ENCODE measurements at places on chromosomes 6 and 20. TPM values are rescaled to one million over a fixed set of nuclear protein-coding genes. Genes with fewer than 3 reads are reported as not detected.

DNA sequence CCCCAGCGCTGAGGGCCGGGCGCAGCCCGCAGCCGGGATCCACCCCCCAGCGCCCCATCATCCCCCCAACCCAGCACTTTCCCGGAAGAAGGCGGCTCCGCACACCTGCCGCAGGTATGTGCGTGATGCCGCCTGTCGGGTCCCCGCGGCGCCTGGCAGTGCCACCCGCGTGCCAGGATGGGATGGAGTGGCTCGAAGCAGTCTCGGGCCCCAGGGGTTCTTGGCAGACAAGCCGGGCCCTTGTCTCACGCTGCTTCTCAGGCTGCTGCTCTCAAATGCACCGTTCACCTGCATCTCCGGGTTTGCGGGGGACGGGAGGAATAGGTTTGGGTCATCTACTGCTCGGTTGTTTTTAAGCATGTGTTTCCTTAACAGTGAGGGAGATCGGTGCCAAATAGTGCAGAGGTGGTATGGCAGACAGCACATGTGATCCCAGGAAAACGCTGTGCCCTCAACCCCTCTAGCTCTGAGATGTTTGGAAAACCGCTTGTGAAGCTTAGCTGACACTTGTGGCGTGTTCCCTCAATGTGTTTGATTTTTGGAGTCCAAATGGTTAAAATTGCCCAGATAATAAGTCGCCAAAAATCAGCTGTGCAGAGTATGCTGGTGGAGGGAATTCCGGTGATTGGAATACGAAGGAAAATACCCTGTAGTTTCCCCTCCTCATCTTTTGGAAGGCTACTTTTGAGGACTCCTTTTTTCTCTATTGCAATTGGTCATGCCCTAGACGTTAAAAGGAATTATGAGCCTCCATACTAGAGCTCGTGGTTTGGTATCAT, 926 bp downstream of the MYLIP start:
- DNase-seq = no peak
- peaks cover 7% of the 10 kb centered on the region for H3K27me3 ChIP-seq
- peak overlapping the region; percentile 98 for H3K4me3 ChIP-seq
- H3K36me3 ChIP-seq = peaks cover 17% of the 10 kb centered on the region
- peaks cover 23% of the 10 kb centered on the region for H3K4me1 ChIP-seq

- H3K36me3 ChIP-seq = no peaks in the 10 kb centered on the region
- H3K4me3 ChIP-seq = peak overlapping the region; percentile 79
- H3K27ac ChIP-seq = no peak overlapping the region
- DNase-seq = no peak
Observed at GRCh38 chr6:42177514-42178364, 4.6 kb downstream of the GUCA1A start.

DNA sequence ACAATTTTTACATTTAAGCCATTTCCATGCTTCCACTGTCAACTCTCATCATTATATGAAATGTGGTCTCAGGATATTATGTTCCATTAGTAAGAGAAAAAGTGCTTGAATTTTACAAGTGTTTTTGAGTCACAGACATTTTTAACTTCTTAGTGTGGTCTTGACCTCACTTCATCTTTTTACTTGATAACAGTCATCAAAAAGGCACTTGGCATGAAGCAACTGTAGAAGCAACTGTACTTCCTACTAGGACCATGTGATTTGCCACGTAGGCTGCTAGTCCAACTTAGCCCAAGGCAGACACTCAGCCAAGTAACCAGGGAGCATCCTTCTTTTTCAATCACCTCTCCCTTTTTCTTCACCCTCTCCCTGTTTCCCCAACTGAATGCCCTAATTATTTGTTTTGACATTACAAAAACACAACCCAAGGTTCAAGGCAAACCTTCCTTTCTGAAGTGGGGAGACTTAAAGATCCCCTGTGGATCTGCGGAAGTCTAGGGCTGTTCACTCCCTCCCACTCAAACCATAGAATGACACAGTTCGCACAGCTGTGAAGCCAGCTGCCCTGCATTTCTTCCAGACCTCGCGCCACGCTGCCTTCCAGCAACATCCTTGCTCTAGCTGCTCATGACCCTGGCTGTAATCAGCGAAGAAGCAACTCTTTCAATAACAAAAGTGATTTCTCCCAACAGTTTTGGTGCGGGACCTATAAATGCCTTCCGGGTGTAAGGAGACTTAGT, 45.0 kb downstream of the PHACTR1 start:
- peaks cover 25% of the 10 kb centered on the region for H3K27me3 ChIP-seq
- H3K27ac ChIP-seq = no peak overlapping the region
- no peak for DNase-seq
- no peaks in the 10 kb centered on the region for H3K4me1 ChIP-seq
- H3K4me3 ChIP-seq = no peak overlapping the region

Gene CD109
- total RNA-seq = 1.3 TPM

DNA sequence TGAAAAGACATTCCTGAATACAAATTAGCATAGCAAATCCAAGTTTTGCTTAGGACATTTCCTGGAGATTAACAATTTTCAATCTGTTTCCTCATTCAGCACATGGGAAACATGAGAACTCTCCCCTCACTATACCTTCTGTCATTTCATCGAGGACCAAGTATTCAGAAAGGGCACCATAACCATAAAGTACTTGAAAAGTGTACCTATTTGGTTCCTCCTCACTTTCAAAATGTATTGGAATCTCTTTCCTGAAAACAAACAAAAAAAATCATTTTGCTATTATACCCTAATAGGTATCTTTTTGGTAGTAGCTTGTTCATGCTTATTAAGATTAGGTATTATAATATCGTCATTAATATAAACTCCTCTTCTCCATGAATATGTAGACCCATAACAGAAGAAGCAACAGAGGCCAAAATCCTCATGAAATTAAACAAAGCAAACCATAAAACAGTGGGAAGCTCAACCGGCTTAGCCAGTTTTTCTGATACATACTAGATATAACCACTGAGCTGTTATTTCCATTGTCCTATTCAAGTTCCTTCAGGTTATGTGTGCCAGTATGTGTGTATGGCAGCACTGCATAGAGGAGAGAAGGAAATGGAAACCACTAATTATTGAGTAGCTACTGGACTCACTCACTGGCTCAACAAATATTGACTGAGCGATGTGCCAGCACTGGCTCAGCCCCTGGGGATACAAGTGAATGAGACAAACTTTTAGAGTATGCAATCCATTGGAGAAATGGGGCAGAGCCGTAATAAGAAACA, 274.0 kb downstream of the MAFB start:
- H3K27me3 ChIP-seq = no peaks in the 10 kb centered on the region
- peak overlapping the region; percentile 79 for H3K27ac ChIP-seq
- peaks cover 5% of the 10 kb centered on the region for H3K36me3 ChIP-seq
- peak overlapping the region; percentile 11 for H3K4me3 ChIP-seq

DNA sequence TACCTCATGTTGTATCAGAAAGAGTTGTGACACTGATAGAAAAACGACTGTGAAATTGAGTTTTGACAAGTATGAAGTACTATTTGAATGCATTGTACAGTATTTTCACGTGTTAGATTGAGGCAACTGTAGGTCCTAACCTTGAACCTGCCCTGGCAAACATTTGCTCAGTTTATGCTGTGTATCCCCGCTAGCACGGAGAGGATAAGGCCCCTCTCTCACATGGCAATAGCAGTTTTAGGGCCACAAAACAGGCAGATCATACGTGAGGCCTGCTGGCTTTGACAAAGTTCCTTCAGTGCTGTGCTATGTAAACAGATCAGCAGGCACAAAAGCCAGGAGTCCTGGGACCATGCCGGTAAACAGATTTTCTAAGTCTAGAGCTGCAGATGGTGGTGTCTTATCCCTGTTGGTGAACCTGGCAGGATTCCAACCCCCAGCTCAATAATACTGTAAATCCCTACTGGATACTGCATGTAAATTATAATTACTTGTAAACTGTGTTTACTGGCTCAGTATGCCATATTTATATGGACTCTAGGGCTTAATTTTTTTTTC, 23.8 kb upstream of the FAM217A start:
- DNase-seq = no peak
- peaks cover 4% of the 10 kb centered on the region for H3K4me1 ChIP-seq
- no peak overlapping the region for H3K4me3 ChIP-seq
- H3K27me3 ChIP-seq = peaks cover 3% of the 10 kb centered on the region
- H3K27ac ChIP-seq = no peak overlapping the region

- no peak overlapping the region for H3K27ac ChIP-seq
- no peak overlapping the region for H3K4me3 ChIP-seq
- DNase-seq = no peak
- peaks cover 5% of the 10 kb centered on the region for H3K4me1 ChIP-seq
Observed at GRCh38 chr6:42079941-42080464, 29.7 kb downstream of the TAF8 start.

- peaks cover 17% of the 10 kb centered on the region for H3K4me1 ChIP-seq
- H3K27ac ChIP-seq = no peak overlapping the region
- peaks cover 23% of the 10 kb centered on the region for H3K36me3 ChIP-seq
- DNase-seq = no peak
- H3K27me3 ChIP-seq = no peaks in the 10 kb centered on the region
Observed at GRCh38 chr20:433300-433975, 25.3 kb downstream of the RBCK1 start.

Gene LINC00237
- total RNA-seq = not detected

DNA sequence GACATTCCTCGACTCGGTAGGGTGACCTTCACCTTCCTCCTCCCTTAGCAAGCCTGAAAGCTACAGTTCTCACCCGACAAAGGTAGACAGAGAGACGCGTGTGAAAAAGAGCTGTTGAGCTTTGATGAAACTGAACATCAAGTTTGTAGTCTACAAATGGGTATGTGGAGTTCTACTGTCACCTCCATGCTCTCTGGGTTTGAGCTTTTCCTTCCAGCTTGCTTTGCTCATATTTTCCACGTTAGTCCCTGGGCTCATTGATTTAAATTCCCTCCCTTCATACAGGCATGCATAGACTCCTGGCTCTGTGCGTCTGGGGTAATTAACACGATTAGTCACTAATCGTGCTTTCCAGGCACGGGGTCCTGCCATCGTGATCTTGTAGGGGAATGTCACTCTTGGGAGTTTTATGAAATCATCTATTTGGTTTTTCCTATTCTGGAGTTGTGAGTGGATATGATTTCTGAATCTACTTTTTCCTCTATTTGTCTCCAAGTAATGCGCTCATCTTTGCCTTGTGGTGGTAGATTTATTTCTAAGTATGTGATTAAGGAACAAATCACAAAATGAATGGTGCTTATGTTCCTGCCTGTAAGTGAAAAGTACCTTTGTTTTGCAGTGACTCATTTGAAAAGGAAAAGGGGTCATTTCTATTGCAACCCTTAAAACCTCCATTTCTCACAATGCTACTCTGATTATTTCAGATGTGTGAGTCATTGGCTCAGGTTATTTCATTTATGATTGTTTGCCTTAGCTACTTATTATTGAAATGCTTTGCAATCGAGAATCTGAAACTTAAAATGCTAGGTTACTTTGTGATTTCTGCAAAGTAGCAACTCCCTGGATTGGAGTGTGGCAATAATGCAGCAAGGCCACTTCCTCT, 154.6 kb downstream of the ZDHHC14 start:
- H3K4me3 ChIP-seq = peak overlapping the region; percentile 11
- H3K36me3 ChIP-seq = no peaks in the 10 kb centered on the region
- H3K27ac ChIP-seq = no peak overlapping the region
- H3K27me3 ChIP-seq = peaks cover 3% of the 10 kb centered on the region
- no peak for DNase-seq
- H3K4me1 ChIP-seq = peaks cover 31% of the 10 kb centered on the region

GRCh38 chr20:8116067-8116811, 15.8 kb upstream of the PLCB1 start:
- no peak overlapping the region for H3K27ac ChIP-seq
- no peak for DNase-seq
- H3K36me3 ChIP-seq = no peaks in the 10 kb centered on the region
- H3K4me1 ChIP-seq = peaks cover 13% of the 10 kb centered on the region

DNA sequence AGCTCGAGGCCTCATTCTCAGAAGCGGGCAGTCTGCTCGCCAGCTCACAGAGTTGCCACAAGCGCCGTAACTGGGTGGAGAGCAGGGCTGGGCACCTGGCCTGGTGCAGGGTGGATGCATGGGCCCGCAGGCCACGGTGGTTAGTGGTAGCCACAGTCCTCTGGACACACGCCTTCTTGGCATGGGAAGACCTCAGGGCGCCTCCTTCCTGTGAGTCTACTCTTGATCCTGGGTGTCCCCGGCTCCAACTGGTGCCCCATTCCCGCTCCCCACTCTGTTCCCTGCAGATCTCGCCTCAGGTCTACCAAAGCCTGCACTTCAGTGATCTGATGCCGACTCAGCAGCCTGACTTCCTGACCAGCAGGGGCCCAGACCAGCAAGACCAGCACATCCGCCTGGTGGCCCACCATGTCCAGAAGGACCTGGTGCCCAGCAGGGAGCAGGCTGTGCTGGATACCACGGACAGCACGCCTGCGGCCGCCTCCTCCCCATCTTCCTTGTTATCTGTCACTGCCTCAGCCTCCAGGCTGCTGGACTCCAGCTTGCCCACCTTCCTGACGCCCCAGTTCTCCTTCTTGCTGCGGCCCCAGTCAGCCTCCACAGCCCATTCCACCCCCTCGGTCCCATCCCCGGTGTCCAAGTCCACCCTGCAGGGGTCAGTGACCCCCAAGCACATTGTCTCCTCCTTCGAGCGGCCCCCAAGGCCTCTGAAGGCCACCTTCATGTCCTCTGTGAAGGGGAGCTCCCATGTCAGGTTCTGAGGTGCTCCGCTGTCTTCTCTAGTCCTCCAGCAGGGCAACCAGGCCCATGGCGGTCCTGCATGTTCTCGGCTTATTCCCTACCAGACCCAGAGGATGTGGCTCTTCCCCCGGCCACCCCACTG, 43.1 kb downstream of the SUN5 start:
- peaks cover 4% of the 10 kb centered on the region for H3K27me3 ChIP-seq
- H3K27ac ChIP-seq = no peak overlapping the region
- peak; percentile 68 for DNase-seq

Gene KIF25
- not detected for total RNA-seq

DNA sequence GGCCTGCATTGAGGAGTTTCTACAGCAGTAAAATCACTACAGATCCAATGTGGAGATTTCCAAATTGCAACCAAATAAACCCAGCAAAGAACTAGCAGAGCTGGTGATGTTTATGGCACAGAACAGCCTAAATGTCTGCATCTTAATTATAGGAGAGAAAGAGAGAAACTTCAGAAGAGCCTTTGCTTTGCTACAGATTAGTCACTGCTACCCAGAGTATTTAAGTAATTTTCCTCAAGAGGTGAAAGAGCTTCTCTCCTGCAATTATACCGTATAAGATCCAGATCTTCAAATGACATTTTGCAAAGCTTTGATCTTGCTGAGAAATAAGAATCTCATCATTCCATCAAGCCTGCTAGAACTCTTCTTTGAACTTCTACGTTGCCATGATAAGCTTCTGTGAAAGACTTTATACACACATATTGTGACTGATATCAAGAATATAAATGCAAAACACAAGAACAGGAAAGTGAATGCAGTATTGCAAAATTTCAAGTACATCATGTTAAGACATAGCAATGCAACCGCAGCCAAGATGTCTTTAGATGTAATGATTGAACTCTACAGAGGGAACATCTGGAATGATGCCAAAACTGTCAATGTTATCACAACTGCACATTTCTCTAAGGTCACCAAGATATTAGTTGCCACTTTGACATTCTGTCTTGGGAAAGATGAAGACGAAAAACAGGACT, 48.0 kb downstream of the MKKS start:
- peak overlapping the region; percentile 10 for H3K4me3 ChIP-seq
- peaks cover 29% of the 10 kb centered on the region for H3K4me1 ChIP-seq
- DNase-seq = no peak
- H3K27ac ChIP-seq = no peak overlapping the region
- peaks cover 19% of the 10 kb centered on the region for H3K27me3 ChIP-seq
